Cortex of kidney (tissue), 1 donor: ENCODE measurements at places on chromosomes 11 and 22.

DNA sequence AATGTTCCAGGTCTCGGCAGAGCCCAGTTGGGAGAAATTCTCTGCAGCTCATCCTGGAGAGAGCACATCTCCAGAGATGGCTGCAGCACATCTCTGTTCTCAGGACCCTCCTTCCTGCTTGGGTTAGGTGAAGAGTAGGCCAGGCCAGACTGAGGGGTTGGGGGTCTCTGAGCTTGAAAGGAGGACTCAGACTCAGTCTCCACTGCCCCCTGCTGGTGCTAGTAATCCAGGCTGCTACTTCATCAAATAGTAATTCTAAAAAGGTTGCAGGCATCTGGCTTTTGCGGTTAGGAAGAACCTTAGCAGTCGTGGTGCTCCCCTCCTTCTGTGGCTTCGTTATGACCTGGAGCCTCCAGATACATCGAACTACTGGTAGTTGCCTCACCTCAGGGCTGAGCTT is 9.7 kb downstream of the TUB start:
- DNase-seq = no peak

DNA sequence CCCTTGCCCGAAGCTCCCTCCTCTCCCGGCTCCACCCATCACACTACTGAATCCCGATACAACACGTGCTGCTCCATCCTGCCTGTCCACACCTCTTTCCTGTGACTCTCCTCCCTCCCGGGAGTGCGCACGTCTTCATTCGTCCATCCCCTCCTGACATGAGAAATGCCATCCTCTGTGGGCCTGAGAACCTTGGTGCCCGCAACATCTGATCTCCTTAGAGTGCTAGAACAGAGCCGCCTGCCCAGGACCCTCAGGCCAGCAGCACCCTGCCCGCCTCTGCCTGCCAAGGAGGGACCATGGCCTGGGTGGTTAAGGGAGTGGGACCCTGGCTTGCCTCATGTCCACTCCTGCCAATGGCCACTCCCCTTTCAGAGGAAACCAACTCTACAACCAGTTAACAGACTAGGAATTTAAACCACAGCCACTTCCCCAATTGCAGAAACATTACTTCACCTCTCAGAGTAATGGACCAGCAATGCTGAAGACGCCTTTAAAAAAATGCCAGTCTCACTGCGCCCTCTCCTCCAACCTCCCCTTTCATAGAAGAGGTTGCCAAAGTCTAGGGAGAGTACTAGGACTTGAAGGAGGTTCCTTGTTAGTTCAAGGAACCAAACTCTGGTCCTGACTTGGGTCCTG is 466.3 kb downstream of the OPCML start:
- DNase-seq = no peak

DNA sequence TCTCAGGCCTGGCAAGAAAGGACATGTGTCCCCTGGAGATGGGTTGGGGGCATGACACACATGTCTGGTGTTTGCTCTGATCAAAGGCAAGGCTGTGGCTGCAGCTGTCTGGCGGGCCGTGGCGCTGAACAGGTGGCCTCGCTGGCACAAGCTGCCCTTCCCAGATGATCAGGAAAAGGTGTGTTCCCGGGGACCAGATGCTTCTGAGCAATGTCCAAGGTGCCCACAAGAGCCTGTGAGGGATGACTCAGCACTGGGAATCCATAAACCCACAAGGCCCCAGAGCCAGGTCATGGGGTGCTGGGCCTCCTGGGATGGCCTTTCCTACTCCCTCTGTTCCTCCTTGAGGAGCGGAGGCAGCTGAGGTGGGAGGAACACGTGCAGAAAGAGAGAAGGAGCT is 9.7 kb upstream of the LRP5 start:
- no peak for DNase-seq

GRCh38 chr11:13333456-13333957 is 55.9 kb downstream of the BMAL1 start:
- DNase-seq = no peak
